ENCODE measurements at places on chromosomes 7 and 10. TPM values are rescaled to one million over a fixed set of nuclear protein-coding genes. Genes with fewer than 3 reads are reported as not detected.

The SLC18A3 gene
- total RNA-seq = not detected

The TMEM229A gene
- total RNA-seq = not detected

The TBL2 gene
- 35.5 TPM for total RNA-seq

The CLDN4 gene
- not detected for total RNA-seq

The CELF2 gene
- total RNA-seq = 162 TPM

The SPDYE2B gene
- not detected for total RNA-seq

The GPRIN2 gene
- not detected for total RNA-seq

The SPDYE1 gene
- 0.12 TPM for total RNA-seq

The OPALIN gene
- total RNA-seq = not detected

The ZNF438 gene
- 3.1 TPM for total RNA-seq

The C10orf67 gene
- total RNA-seq = 0.20 TPM

The ATRNL1 gene
- total RNA-seq = 0.22 TPM
